ENCODE measurements at places on chromosomes 7 and 10.

DNA sequence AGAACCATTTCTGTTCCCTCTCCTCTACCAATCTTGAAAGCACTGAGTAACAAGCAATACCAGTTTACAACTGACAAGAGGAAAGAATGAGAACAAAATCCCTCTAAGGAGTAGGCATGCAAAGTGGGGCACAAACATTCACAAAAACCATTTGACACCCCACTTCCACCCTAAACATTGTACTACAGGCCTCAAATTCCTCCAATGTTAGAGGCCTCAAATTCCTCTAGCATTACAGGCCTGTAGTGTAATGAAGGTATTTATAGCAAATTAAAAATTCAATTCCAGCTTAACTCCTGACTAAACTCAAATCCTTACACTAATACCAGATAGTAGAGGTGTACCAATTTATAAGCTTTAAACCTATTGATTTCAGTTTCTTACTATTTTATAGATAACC, 85.4 kb downstream of the SIRT1 start:
- no peak for DNase-seq

DNA sequence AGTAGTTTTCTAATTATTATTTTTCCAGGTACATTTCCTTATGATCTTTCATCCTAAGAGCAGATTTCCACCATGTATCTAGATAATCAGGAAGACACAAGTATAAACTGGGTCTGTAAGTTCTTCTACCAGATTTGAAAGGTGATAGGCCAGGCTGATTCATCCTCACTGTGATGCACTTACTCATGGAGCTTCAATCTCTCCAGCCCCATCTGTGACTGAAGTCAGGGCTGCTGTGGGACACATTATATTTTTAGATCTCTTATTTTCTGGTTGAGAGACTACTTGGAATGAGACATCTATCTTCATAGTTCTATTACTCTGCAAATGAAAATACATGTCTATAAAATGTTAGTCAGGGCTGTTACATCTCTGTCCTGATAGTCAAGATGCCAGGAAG, 85.5 kb upstream of the SLC25A13 start:
- no peak for DNase-seq

DNA sequence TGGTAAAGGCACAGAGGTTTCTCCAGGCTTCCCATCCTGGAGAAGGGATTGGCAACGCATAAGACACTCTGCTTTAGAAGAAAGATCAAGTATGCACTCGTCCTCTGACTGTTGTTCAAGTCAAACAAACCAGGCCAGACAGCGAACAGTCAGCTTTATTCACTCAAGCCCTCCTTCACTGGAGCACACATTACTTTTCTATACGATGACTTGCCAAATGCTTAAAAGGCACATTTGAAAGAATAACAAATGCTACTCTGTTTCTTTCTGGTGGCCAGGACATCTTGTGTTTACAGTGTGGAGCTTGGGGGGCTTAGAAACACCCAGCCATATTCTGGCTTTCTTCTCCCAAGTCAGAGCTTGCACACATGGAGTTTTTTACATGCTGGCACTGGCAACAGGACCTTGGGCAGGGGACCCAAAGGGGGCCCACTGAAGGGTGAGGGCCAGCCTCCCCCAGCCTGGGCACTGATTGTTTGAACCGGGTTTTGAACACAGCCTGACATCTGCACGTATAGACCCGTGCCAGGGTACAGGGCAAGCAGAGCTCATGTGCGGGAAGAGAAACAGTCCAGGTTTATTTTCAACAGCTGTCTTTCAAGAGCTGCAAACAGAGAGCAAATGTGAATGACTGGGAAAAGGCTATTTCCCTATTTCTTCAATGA, 33.3 kb upstream of the FGFR2 start:
- DNase-seq, result no peak

- no peak for DNase-seq
These were observed 157.4 kb upstream of the TCF7L2 start for GRCh38 chr10:112792487-112793201.

DNA sequence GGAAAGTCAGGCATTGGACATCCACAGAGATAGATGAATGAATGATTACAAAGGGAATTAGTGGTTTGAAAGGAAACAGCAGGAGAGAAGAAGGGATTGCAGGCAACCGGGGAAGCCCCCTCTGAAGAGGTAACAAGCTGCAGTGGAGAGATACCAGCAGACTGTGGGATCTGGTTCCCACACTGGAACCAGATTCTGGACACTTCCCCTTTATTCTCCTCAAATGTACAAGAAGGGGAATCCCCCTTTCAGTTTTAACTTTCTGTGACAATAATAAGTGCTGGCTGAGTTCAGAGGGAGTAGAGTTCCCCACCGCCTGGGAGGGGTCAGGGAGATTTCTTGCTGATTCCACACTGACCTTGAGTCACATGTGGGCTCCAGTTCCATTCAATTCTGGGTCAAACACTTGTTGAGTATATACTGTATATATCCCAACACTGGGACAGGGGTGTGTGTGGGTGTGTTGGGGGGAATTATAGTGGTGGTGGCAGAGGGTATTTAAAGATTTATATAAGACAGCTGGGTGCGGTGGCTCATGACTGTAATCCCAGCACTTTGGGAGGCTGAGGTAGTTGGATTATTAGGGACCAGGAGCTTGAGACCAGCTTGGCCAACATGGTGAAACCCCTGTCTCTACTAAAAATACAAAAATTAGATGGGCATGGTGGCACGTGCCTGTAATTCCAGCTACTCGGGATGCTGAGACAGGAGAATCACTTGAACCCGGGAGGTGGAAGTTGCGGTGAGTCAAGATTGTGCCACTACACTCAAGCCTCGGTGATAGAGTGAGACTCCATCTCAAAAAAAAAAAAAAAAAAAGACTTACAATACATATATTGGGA, 16.5 kb upstream of the DDIT4 start:
- no peak for DNase-seq

DNA sequence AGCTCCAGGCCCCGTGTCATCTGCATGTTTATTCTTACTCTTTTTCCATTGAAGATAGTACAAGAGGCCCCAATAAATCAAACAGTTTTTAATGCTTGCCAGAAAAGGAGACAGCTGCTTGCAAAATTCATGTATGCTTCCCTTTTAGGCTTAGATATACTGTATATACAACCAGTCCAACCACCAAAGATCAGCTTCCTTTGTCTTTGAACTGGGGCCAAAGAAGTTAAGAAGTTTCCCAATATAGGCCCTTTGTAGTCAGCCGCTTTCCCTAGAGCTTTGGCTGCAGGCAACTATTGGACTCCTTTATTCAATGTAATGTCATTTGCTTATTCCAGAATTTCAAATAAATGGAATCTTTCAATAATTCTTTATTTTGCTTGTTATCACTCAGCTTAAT, 1395.0 kb downstream of the GATA3 start:
- DNase-seq, result no peak

DNA sequence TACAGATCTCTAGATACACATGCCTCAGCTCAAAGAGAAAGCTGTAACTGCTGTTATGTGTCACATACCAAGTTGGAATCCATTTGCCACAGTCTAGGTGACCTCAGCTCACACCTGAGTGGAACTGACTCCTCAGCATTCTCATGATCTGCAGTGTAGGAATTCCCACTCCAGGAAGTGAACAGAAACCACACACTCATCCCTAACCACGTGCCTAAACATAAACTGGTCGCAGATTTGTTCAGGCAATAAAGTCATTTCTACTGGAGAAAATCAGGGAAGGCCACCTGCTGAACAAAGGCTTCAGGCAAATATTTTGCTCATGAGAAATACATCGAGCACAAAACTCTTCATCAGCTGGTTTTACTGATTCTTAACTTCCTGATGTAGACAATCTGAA, 23.0 kb upstream of the ZMYND11 start:
- no peak for DNase-seq

GRCh38 chr10:79453392-79453791, 8.0 kb upstream of the ZCCHC24 start:
- DNase-seq, result no peak

Data from stimulated activated naive CD4-positive, alpha-beta T cell (primary cell).